ENCODE measurements at places on chromosomes 6 and 20. TPM values are rescaled to one million over a fixed set of nuclear protein-coding genes. Genes with fewer than 3 reads are reported as not detected.
A peak's percentile ranks its signal among the peaks of the same experiment; 100 is the strongest.

Gene RGS17
- 3.8 TPM for total RNA-seq

DNA sequence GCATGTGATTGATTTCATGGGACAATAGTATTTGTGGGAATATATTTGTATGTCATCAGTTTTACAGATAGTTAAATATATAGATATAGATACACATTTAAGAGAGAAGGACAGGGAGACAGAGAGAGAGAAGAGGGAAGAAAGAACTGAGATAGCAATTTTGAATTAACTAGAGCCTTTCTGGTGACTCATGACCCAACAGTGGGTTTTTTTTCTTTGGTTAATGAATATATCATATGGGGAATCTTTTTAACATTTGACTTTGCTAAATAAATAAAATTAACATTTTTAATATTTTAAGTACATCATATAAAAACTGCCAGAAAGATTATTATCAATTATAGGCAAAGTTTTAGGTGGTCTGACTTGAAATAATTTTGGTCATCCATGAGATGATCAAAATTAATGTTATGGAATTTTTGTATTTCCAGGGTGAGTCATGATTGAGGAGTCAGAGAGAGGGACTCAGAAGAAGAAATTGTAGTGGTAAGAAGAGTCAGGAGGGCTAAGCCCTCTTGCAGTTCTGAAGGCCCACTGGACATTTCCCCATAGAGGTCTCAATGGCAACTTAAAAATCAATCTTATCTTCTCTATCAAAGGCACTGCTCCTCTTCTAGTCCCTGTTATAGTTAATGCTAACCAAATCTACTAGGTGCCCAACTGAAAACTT, 508.1 kb upstream of the MAP3K7 start:
- DNase-seq = no peak
- no peaks in the 10 kb centered on the region for H3K36me3 ChIP-seq
- no peaks in the 10 kb centered on the region for H3K4me1 ChIP-seq
- no peaks in the 10 kb centered on the region for H3K27me3 ChIP-seq
- no peak overlapping the region for H3K27ac ChIP-seq
- no peak overlapping the region for H3K4me3 ChIP-seq

- H3K36me3 ChIP-seq = peaks cover 13% of the 10 kb centered on the region
- no peaks in the 10 kb centered on the region for H3K27me3 ChIP-seq
- peak overlapping the region; percentile 100 for H3K4me3 ChIP-seq
- H3K4me1 ChIP-seq = no peaks in the 10 kb centered on the region
- DNase-seq = no peak
- peak overlapping the region; percentile 92 for H3K27ac ChIP-seq
Observed at GRCh38 chr6:26122005-26122388, 34.8 kb downstream of the HFE start.

DNA sequence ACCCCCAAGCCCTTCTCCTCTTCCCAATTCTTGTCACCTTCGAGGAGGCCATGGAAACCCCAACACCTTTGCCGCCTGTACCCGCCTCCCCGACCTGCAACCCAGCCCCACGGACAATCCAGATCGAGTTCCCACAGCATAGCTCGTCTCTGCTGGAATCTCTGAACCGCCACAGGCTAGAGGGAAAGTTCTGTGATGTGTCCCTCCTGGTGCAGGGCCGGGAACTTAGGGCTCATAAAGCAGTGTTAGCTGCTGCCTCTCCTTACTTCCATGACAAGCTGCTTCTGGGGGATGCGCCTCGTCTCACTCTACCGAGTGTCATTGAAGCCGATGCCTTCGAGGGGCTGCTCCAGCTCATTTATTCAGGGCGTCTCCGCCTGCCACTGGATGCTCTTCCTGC, 675 bp downstream of the ZBTB9 start:
- peaks cover 14% of the 10 kb centered on the region for H3K36me3 ChIP-seq
- H3K4me1 ChIP-seq = no peaks in the 10 kb centered on the region
- H3K27ac ChIP-seq = no peak overlapping the region

- peaks cover 16% of the 10 kb centered on the region for H3K4me1 ChIP-seq
- H3K27me3 ChIP-seq = no peaks in the 10 kb centered on the region
- DNase-seq = peak; percentile 86
- no peak overlapping the region for H3K27ac ChIP-seq
- no peak overlapping the region for H3K4me3 ChIP-seq
Observed at GRCh38 chr6:40999569-40999968, 39.5 kb downstream of the UNC5CL start.

DNA sequence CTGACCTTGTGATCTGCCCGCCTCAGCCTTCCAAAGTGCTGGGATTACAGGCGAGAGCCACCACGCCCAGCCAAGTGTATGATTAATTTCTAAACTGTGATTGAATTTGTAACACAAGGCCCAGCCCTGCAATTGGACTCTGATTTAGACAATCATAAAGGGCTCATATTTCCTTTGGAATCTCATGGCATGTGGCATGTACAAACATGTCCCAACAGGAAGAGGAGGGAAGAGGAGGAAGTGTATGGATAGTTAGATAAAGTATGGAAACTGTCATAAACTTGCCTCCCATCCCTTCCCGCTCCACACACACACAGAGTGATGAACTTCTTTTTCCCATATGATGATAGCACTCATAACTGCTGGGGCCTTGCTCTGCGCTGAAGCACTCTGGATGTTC, 27.2 kb upstream of the QKI start:
- no peaks in the 10 kb centered on the region for H3K4me1 ChIP-seq
- H3K27me3 ChIP-seq = no peaks in the 10 kb centered on the region
- no peaks in the 10 kb centered on the region for H3K36me3 ChIP-seq
- no peak overlapping the region for H3K27ac ChIP-seq

DNA sequence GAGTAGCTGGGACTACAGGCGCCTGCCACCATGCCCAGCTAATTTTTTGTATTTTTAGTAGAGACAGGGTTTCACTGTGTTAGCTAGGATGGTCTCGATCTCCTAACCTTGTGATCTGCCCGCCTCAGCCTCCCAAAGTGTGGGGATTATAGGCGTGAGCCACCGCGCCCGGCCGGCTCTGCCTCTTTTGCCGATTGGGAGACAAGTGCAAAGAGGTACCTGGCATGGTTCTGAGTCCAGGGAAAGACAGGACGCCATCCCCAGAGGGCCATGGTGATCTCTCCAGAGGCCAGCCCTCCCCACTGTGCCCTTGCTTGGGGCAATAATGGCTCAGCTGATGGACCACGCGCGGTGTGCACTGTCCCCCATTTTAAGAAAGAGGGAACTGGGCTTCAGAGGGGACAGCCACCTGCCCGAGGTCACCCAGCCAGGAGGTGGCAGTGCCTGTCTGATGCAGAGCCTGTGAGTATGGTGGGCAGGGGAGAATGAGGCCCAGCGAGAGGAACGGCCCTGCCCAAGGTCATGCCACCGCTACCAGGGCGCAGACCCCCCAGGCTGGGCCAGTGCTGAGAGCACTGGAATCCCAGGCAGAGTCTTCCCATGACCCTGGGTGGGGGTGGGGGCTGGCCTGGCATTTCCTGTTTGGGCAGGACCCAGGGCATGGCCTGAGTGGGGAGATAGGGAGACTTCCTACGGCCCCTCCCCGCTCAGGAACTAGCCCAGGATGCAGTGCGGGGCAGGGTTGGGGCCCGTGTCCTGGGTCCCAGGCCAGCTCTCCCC, 61.0 kb downstream of the SNAI1 start:
- H3K4me3 ChIP-seq = no peak overlapping the region
- H3K27ac ChIP-seq = no peak overlapping the region
- DNase-seq = no peak
- no peaks in the 10 kb centered on the region for H3K36me3 ChIP-seq

DNA sequence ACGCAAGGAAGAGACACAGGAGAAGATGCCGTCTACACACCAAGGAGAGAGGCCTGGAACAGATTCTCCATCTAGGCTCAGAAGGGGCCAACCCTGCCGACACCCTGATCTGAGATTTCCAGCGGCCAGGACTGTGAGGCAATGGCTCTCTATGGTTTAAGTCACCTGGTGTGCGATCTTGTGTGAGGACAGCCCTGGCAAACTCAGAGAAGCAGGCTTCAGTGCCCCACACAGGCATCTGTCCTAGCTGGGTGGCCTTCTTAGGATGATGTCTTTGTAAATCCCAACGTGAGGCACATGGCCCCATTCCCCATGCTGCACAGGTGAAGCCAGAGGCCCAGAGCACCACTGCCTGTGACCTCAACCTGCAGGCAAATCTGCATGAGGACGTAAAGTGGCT, 87.6 kb upstream of the FRMD1 start:
- peak; percentile 11 for DNase-seq
- no peaks in the 10 kb centered on the region for H3K4me1 ChIP-seq
- H3K27me3 ChIP-seq = no peaks in the 10 kb centered on the region
- no peak overlapping the region for H3K27ac ChIP-seq
- no peak overlapping the region for H3K4me3 ChIP-seq
- H3K36me3 ChIP-seq = no peaks in the 10 kb centered on the region

Gene PLTP
- total RNA-seq = 62.5 TPM

Gene HTR1E
- not detected for total RNA-seq

DNA sequence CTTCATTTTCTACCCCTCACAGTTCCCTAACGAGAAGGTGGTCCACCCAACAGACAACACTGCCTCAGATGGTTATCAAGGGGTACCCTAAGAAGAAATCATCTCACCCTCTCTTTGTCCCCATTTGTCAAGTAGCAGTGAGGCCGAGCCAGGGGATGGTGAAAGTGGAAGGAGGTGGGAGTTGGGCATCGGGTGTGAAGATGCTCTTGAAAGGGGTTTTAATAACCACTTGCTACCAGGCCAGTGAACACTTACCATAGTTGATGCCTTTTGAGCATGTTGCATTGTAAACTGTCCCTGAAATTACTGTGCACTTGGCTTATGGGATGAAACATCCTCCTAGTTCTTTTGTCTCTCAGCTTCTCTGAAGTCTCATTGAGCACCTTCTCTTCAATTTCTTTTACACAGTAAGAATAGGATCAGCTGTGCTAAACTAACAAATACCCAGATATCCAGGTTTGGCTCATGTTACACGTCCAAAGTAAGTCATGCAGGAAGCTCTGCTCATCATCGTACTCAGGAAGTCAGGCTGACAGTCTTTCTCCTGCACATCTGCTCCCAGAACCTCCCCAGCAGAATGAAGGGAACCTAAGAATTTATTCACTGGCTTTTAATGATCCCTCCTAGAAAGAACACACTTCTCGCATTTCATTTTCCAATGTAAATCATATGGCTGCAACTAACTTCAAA, 13.3 kb downstream of the HLA-DPB1 start:
- DNase-seq = no peak
- H3K27ac ChIP-seq = no peak overlapping the region
- H3K27me3 ChIP-seq = no peaks in the 10 kb centered on the region
- no peak overlapping the region for H3K4me3 ChIP-seq
- H3K4me1 ChIP-seq = no peaks in the 10 kb centered on the region
- peaks cover 9% of the 10 kb centered on the region for H3K36me3 ChIP-seq

- H3K4me1 ChIP-seq = peaks cover 2% of the 10 kb centered on the region
- H3K27me3 ChIP-seq = no peaks in the 10 kb centered on the region
- no peak overlapping the region for H3K27ac ChIP-seq
- H3K36me3 ChIP-seq = no peaks in the 10 kb centered on the region
- H3K4me3 ChIP-seq = no peak overlapping the region
Observed at GRCh38 chr6:165616116-165616515, 46.9 kb downstream of the PDE10A start.

- H3K27me3 ChIP-seq = no peaks in the 10 kb centered on the region
- H3K4me1 ChIP-seq = peaks cover 8% of the 10 kb centered on the region
- no peak for DNase-seq
- no peak overlapping the region for H3K4me3 ChIP-seq
Observed at GRCh38 chr6:146912730-146913685, 291.2 kb upstream of the STXBP5 start.

Gene OR2B6
- total RNA-seq = not detected

GRCh38 chr6:126926926-126927325, 191.5 kb upstream of the RSPO3 start:
- H3K36me3 ChIP-seq = no peaks in the 10 kb centered on the region
- H3K4me1 ChIP-seq = no peaks in the 10 kb centered on the region
- peak; percentile 33 for DNase-seq

Gene TSPYL1
- 76.8 TPM for total RNA-seq

Gene PAX1
- total RNA-seq = not detected

GRCh38 chr6:166444446-166444845, 61.7 kb upstream of the MPC1 start:
- H3K4me3 ChIP-seq = no peak overlapping the region
- no peak for DNase-seq
- no peaks in the 10 kb centered on the region for H3K4me1 ChIP-seq
- no peaks in the 10 kb centered on the region for H3K27me3 ChIP-seq
- H3K27ac ChIP-seq = no peak overlapping the region
- H3K36me3 ChIP-seq = peaks cover 11% of the 10 kb centered on the region

DNA sequence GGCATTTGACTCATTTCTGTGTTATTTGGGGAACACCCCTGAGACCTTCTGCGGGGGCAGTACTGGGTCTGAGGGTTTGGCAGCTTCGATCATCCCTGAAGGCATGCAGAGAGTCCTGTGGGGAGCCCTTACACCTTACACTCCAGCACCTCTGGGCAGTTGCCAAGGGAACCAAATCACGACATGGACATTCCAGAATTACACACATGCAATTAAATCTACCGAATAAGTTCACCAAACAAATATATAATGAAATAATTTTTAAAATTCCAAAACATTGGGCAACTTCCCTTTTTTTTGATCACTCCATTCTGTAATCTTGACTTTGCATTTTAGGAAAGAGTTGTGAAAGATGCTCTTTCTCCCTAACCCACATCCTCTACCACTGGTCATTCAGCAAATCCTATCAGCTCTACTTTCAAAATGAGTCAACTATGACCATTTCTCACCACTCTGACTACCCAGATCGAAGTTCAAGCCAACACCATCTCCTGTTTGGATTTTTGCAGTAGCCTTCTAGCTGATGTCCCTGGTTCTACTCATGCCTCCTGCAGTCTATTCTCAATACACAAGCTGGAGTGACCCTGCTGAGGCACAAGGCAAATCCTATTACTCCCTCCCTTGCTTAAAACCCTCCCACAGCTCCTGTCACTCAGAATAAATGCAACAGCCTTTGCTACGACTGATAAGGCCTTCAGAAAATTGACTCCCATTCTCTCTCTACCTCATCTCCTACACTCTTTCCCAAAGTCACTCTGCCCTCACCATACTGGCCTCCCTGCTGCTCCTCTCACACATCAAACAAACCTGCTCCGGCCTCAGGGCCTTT, 533.3 kb downstream of the HACE1 start:
- H3K27ac ChIP-seq = no peak overlapping the region
- H3K36me3 ChIP-seq = no peaks in the 10 kb centered on the region
- H3K4me1 ChIP-seq = no peaks in the 10 kb centered on the region
- no peak overlapping the region for H3K4me3 ChIP-seq
- no peak for DNase-seq

DNA sequence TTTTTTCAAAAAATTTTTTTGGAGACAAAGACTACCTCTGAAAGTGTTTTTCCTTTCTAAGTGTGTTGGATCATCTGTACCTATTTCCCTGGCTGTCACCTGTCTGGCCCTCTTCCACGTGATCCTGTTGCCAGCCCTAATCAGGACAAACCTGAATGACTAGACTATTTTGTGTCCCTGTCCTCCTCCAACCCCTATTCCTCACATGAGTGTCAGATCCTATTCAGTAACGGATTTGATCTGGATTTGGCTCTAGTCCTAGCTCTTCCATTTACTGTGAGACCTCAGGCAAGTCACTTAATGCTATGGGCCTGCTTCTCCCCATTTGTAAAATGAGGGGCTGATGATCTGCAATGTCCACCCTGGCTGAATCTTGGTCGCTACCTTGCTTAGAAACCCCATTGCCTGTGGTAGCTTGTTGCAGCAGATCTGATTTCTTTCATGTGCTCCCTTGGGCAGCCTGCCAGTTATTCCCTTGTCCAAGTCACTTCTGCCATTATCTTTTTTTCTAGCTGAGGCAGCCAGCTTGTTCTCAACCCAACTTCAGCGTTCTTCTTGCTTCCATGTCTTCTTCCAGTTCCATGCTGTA, 4.8 kb downstream of the PHF20 start:
- H3K36me3 ChIP-seq = peaks cover 6% of the 10 kb centered on the region
- H3K4me3 ChIP-seq = no peak overlapping the region
- DNase-seq = no peak
- peaks cover 6% of the 10 kb centered on the region for H3K4me1 ChIP-seq
- H3K27me3 ChIP-seq = no peaks in the 10 kb centered on the region

Gene SCRT2
- total RNA-seq = not detected

- peaks cover 17% of the 10 kb centered on the region for H3K27me3 ChIP-seq
- no peak overlapping the region for H3K27ac ChIP-seq
- H3K4me3 ChIP-seq = no peak overlapping the region
Observed at GRCh38 chr6:37540390-37540789, 40.7 kb upstream of the CCDC167 start.

Measured in H9 (cell line).